ENCODE measurements at places on chromosomes 12 and 14. TPM values are rescaled to one million over a fixed set of nuclear protein-coding genes. Genes with fewer than 3 reads are reported as not detected.

- no peak for DNase-seq
Observed at GRCh38 chr12:56377310-56377988, 14.8 kb upstream of the APOF start.

GRCh38 chr14:54754623-54755386, 147.8 kb downstream of the GCH1 start:
- no peak for DNase-seq

Gene PLEK2
- 0.39 TPM for total RNA-seq

DNA sequence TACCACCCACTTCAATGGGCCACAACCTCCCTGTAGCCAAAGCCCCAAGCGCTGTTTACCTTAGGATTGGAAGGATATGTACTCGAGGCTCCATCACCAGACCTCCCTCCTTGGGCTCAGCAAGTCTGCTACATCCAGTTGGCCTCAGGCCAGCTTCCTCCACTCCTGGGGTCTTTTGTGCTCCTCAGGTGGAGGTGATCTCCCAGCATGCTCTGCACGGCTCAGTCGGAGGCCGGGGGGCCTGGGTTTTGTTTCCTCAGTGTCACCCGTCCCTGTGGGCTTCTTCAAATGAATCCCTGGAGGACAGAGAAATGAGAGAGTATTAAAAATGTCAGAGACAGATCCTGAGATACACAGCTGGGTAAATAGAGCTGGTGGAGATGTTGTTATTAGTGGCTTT, 723.1 kb upstream of the TBX3 start:
- DNase-seq: no peak

DNA sequence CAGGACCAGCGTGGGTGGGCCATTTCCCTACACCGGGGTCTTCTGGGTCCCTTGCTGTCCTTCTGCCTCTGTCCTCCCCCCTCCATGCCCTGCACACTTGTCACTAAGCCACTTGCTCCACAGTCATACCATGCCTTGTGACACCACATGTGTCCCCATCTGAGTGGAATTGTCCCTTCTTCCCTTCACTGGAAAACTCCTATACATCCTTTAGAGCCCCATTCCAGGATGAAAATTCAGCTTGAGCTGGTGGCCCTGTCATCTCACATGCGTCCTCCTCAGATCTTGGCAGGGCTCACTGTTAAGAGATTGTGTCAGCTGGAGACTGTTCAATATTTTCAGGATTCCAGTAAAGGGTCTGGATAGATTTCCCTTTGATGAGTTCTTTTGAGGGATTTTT, 87.4 kb downstream of the DNAH10 start:
- DNase-seq: no peak

- no peak for DNase-seq
Observed at GRCh38 chr12:104747955-104748354, 210.1 kb downstream of the SLC41A2 start.

GRCh38 chr12:117499759-117500485, 138.5 kb upstream of the NOS1 start:
- DNase-seq: no peak

Gene PITPNM2
- 9.0 TPM for total RNA-seq

DNA sequence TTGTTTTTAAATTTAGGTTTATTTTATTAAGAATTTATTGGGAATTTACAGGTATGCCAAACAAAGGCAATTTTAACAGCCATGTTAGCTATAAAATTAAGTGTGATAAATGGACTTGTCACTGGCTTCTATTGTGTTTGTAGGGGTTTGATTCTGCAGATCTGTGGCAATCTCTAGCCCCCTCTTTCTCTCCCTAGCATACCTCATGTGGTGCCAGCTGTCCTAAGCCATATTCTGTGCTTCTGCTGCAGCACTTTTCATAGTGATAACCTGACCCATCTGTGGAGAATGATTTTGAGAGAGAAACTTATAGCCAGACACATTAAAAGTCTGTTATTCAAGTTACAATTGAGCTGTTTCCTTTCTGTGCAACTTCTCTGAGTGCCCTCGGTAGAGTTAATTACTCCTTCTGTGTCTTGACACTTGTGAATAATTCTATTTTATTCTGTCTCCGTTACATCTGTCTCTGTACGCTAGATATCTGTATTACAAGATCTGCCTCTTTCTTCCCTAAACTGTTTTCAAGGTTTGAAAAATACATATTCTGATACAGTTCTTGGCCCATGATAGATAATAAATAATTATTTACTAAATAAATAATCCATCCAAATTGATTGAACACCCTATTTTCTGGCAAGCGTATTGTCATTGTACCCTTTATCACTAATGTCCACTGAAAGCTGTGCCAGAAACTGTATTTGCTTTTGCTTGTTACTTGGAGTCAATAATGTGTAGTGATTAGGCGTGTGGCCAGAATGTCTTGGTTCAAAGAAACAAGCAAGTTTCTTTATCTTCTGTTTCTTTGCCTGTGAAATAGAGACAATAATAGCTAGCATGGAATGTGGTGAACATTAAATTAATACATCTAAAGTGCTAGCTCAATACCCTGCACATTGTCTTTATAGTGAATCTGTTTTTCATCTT, 40.0 kb downstream of the FRS2 start:
- DNase-seq: no peak

DNA sequence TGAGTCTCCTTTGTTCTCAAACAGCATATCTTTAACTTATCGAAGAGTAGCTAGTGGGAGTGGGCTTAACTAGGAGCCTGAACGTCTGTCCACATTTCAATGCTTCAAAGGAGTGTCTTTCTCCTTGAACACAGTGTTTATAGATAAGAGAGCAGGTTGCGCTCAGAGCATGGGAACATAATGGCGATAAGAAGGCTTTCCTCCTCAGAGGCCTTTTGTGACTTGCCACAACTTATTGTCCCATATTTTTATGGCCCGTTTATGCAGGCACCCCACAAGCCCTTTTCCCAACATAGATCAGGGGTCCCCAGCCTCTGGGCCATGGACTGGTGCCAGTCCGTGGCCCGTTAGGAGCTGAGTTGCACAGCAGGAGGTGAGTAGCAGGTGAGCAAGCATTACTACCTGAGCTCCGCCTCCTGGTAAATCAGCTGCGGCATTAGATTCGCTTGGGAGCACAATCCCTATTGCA, 2.6 kb upstream of the DDX47 start:
- no peak for DNase-seq

Gene SOAT2
- total RNA-seq: 0.30 TPM

- DNase-seq: no peak
Observed at GRCh38 chr12:56086096-56086495, 6.1 kb downstream of the ERBB3 start.

DNA sequence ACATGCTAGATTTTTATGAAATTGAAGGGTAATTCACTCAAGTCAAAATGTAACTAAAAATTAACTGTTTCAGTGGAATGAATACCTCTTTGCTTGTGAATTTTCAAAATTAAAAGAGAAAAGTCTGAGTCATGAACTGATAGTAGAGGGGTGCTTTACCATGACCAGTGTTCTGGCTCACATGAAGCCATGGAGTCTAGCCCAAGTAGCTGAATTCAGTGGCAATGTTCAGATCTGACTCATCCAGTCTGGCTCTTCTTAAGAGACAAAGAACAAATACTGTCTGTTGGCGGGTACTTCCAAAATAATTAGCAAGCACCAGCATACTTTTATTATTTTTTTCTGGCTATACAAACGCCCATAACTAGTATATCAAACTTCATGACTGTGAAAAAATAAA, 366.3 kb upstream of the GARIN6 start:
- DNase-seq: no peak
